ENCODE measurements at places on chromosomes 6 and 20.

GRCh38 chr6:158653577-158654354 lies 3.9 kb downstream of the SYTL3 start:
- peak; percentile 95 for DNase-seq

DNA sequence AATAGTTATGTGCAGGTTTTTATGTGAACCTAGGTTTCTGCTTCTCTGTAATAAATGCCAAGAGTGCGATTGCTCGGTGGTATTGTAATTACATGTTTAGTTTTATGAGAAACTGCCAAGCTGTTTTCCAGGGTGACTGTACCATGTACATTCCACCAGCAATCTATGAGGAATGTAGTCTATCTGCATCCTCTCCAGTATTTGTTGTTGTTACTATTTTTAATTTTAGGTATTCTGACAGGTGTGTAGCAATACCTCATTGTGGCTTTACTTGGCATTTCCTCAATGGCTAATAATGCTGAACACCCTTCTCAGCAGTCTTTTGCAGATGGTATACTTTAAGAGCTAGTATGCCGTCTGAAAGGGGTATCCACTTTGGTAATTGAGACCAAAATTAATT lies 142.1 kb downstream of the BMP2 start:
- DNase-seq = no peak

DNA sequence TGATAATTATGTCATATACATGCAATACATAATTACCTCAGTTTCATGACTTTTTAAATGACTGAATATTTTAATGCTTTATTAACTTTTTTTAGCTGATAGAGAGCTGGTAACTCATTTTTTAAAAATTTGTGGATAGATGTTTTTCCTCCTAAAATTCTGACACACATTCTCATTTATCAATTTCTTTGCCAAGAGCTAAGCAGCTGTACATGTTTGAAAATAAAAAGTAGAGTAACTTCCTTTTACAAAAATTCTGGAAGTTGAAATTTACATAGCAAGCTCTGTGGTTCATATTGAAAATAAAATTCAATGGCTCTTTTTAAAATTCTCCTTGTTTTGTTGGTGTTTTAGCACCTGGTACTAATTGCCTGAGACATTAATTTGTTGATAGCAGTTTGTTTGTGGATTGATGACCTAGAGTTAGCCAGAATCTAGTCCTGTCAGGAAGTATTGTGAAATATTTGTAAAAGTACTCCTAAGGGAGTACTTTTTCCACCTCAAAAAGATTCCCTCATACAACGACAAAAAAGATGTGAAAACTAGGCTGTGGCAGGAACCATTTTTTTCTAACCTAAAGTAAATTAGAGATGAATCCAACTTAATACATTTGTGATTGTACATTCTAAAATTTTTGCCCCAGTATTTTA lies 621.8 kb downstream of the BCKDHB start:
- DNase-seq = no peak

DNA sequence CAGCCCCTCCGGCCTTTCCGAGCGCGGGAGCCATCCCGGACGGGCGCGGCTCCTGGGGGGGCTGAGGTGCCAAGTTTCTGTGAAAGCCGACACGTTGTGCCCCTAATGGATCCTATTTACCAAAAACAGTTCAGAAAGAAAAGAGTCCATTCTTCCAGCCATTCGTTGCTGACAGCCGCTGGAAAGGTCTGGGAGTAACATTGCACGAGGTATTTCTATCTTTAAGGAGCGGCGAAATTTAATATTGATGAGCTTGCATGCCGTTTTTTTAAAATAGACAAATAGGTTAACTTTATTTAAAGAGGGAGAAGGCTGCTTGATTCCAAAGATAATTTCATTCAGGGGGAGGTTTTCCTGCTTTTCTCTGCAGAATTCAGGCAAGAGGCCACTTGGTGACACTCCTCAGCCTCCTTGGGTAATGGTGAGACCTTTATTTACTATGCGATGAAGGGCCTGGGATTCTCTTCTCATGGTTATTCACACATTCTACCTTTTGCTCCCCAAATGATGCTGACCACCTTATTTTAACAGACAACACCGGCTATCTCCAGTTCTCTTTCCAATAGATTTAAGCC lies 988 bp downstream of the TIAM2 start:
- no peak for DNase-seq

DNA sequence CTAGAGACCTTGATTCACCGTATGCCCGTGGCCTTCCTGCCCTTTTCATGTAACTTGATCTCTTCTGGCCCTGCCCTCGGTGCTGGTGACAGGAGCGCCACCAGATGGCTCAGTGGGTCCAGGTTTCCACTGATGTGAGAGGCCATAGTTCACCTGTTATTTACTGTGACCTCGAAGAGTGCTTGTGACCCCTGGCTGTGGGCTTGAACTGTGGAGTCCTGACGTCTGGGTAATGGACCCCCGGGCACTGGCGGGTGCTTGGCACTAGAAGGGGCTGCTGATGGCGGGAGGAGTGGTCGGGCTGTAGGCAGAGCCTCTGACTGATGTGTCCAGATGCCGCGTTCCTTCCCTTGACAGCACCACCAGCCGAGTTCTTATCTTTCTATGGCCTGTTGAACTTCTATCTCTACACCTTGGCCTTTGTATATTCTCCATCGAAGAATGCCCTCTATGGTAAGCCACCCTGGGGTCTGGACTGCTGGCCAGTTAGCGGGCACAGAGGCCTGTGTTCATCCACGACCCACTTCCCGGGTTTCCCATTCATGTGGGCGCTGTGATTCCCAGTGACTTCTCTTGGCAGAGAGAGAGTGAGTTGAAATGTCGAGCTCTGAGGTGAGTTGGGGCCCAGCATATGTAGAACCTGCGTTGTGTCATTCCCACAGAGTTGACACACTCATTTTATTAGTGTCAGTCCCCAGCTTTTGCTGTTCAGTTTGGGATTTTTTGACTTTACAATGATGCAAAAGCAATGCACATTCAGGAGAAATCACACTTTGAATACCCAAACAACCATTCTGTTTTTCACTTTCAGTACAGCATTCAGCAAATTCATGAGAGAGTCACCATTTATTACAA lies 14.9 kb downstream of the DYNLT1 start:
- DNase-seq = no peak

DNA sequence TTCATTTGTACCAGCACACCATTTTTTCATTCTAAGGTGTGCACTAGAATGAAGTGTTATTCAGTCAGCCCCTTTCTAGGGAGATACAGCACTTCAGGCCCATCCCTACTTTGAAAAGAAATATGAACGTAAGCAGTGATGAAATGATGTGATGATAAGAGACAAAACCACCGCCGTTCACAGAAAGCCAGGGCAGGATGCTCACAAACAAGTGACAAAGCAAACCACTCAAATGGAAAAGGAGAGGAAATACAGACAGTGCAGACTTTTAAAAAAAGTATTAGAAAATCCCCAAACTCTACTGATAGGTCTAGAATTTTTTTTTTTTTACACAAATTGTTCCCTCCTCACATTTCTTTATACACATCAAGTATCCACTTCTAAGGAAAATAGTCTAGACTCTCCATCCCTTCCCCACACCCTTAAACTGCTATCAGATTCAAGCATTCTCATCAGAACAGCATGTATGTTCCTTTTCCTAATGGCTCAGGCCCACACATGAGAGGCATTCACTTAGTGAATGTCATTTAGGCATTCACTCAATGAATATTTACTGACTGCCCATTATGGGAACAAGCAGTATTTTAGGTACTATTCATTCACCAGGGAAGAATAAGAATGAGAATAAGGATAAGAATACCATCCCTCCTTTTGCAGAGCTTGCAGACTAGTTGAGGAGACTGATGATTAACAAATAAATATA lies 243.5 kb downstream of the GMPR start:
- DNase-seq = peak; percentile 86

GRCh38 chr20:51402201-51402600 lies 140.3 kb downstream of the NFATC2 start:
- DNase-seq = peak; percentile 86

All from activated CD4-positive, alpha-beta T cell treated with anti-CD3 and anti-CD28 coated beads, Interleukin-2, Interleukin-6, amounts not matched to agents 100 ng/mL and 50 ng/mL, durations not matched to agents 16 hours and 8 hours (primary cell).